ENCODE measurements at places on chromosomes 2 and 18.

- no peak for DNase-seq
Observed at GRCh38 chr2:238487652-238488346, 61.1 kb downstream of the ASB1 start.

DNA sequence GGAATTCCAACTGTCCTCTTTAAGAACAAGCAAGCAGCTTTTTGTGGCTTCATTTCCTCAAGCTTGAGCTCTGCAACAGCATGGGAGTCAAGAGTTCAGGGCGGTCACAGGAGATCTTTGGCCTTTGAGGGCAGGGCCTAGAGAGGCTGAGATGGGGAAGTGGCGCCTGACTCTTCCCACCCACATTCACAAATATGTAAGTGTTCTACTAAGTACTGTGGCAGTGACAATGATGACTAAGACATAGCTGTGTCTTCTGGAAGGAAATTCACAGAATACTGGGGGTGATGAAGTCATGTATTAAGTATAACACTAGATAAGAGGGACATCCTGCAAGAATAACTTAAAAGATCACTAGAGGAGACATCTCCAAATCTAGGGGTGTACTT is 15.0 kb downstream of the RND3 start:
- no peak for DNase-seq

DNA sequence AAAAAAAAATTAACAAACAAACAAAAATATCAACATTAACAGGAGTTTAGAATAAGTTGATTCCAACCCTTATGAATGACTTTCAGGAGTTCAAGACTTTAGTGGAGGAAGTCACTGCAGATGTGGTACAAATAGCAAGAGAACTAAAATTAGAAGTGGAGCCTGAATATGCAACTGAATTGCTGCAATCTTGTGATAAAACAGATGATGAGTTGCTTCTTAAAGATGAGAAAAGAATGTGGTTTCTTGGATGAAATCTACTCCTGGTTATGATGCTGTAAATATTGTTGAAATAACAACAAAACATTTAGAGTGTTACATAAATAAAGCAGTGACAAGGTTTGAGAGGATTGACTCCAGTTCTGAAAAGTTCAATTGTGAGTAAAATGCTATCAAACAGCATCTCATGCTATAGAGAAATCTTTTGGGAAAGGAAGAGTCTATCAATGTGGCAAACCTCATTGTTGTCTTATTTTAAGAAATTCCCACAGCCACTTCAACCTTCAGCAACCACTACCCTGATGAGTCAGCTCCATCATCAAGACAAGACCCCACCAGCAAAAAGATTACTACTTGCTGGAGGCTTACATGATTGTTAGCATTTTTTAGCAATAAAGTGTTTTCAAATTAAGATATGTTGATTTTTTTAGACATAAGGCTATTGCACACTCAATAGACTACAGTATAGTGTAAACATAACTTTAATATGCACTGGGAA is 42.7 kb upstream of the TAF4B start:
- DNase-seq = no peak

- peak; percentile 53 for DNase-seq
Observed at GRCh38 chr18:13120983-13121441, 97.5 kb upstream of the LDLRAD4 start.

- DNase-seq = no peak
Observed at GRCh38 chr2:54099829-54100585, 15.4 kb upstream of the ACYP2 start.

GRCh38 chr2:46779447-46779941 is 136.1 kb downstream of the MCFD2 start:
- DNase-seq = no peak

DNA sequence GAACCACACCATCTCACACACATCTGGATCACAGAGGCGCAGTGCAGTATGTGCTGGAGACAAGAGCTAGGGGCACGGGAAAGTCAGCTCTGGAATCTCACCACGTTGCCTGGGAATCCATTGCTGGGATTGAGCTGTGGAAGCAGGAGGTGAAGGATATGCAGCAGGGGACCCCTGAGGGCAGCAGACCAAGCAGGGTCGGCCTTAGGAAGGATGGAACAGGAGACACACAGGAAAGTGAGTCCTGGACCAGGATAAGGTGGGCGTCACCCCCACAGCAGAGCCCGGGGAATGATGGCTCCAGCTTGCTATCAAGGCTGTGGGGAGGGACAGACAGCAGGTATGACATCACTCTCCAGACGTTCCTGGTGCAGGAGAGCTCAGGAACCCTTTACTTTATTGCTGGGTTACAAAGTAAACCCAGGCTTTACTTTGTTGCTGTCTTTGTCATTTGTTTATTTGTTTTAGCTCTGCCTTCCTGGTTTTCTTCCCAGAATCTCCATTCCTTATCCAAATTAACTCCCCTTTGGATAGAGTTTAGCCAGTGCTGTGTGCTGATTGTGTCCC is 329.8 kb upstream of the MYT1L start:
- DNase-seq = no peak

- DNase-seq = no peak
Observed at GRCh38 chr18:35410561-35410960, 33.4 kb upstream of the ZNF396 start.

Data from fibroblast of skin of left biceps (primary cell).